ENCODE measurements at places on chromosomes 11 and 22.
A peak's percentile ranks its signal among the peaks of the same experiment; 100 is the strongest.

- no peaks in the 10 kb centered on the region for H3K27me3 ChIP-seq
Measured at GRCh38 chr11:30758012-30758411, 171.9 kb upstream of the MPPED2 start.

DNA sequence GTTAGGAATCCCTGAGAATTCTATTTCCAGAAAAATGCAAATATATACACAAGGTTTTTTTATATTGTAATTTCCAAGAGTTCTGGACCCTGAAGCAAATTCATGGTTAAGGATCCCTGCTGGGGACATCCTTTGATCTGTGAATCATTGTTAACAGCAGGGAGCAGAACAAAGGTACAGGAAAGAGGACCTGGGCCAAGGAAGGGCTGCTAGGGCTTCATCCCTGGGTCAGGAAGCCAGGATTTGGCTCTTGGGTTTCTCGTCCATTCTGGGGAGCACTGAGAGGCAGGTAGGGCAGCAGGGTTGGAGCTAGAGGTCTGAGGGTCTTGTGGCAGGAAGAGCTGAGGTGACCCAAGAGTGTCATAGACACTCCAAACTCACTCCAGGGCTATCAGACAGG is 10.2 kb upstream of the OAF start:
- H3K27ac ChIP-seq: no peak overlapping the region
- no peak for DNase-seq
- H3K36me3 ChIP-seq: no peaks in the 10 kb centered on the region
- H3K4me3 ChIP-seq: no peak overlapping the region
- H3K27me3 ChIP-seq: no peaks in the 10 kb centered on the region

GRCh38 chr11:70378506-70379134 is 19.7 kb upstream of the CTTN start:
- no peaks in the 10 kb centered on the region for H3K27me3 ChIP-seq
- no peak for DNase-seq
- peaks cover 43% of the 10 kb centered on the region for H3K36me3 ChIP-seq
- H3K27ac ChIP-seq: no peak overlapping the region

DNA sequence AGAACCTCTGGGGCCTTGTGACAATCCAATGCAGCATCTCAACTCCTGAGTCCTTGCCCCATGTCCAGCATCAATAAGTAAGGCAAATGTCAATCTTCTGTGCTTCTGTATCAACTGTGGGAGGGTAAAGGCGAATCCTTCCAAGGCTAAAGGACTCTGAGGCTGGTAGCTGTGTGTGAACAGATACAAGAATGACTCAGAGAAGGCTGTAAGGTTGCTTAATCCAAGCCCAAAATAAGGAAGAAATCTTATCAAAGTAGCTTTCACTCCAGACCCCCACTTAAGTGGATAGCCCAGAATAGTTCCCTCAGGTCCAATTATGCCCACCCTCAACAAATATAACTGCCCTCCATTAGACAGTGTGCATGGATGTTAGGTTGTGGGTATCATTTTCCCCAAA is 28.1 kb upstream of the SCGB1A1 start:
- peaks cover 5% of the 10 kb centered on the region for H3K4me1 ChIP-seq
- H3K4me3 ChIP-seq: no peak overlapping the region
- no peaks in the 10 kb centered on the region for H3K36me3 ChIP-seq
- no peak for DNase-seq
- H3K27me3 ChIP-seq: no peaks in the 10 kb centered on the region
- no peak overlapping the region for H3K27ac ChIP-seq

- no peak overlapping the region for H3K4me3 ChIP-seq
- no peaks in the 10 kb centered on the region for H3K36me3 ChIP-seq
- no peak overlapping the region for H3K27ac ChIP-seq
- DNase-seq: peak; percentile 58
- peaks cover under 1% of the 10 kb centered on the region for H3K4me1 ChIP-seq
- H3K27me3 ChIP-seq: no peaks in the 10 kb centered on the region
Measured at GRCh38 chr11:46247659-46248058, 29.8 kb upstream of the CREB3L1 start.

DNA sequence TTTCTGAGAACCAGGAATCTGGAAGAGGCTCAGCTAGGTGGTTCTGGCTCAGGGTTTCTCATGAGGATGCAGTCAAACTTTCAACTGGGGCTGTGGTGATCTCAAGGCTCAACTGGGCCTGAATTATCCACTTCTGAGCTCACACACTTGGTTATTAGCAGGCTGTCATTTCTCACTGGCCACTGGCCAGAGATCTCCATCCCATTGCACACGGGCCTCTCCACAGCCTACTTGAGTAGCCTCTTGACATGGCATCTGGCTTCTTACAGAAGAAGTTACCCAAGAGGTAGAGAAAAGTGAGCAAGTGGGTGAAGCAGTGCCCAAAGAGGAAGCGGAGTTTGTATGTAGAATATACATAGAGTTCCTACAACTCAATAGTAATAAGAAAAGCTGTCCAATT is 16.0 kb downstream of the CALCA start:
- H3K27ac ChIP-seq: no peak overlapping the region
- no peaks in the 10 kb centered on the region for H3K27me3 ChIP-seq
- no peaks in the 10 kb centered on the region for H3K36me3 ChIP-seq

DNA sequence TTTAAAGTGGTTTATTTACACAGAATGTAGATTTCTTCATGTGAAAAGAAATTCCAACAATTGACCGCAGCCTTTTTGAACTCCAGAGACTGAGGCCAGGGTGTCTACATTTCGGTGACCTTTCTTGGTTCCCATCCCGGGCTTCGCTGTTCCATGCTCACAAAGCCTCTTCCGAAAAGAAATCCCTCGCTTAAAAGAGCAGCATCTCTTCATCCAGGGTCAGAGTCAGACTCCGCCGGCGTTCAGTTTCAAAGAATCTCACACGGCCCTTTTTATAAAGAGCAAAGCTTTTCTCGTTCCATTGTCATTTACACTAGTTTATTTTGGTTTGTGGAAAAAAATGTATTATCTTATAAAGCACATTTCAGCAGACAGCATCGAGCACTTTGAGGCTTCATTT is 530.6 kb upstream of the B3GAT1 start:
- no peaks in the 10 kb centered on the region for H3K4me1 ChIP-seq
- no peak overlapping the region for H3K27ac ChIP-seq
- DNase-seq: peak; percentile 26
- H3K27me3 ChIP-seq: no peaks in the 10 kb centered on the region

- peaks cover 8% of the 10 kb centered on the region for H3K4me1 ChIP-seq
- no peaks in the 10 kb centered on the region for H3K36me3 ChIP-seq
- H3K27me3 ChIP-seq: no peaks in the 10 kb centered on the region
- DNase-seq: no peak
- H3K4me3 ChIP-seq: no peak overlapping the region
Measured at GRCh38 chr11:2314136-2314524, 12.3 kb downstream of the TSPAN32 start.

GRCh38 chr11:131748151-131749050 is 378.0 kb downstream of the NTM start:
- DNase-seq: peak; percentile 77
- no peaks in the 10 kb centered on the region for H3K36me3 ChIP-seq
- peaks cover 8% of the 10 kb centered on the region for H3K27me3 ChIP-seq
- H3K27ac ChIP-seq: no peak overlapping the region

- H3K27me3 ChIP-seq: no peaks in the 10 kb centered on the region
- DNase-seq: no peak
- H3K27ac ChIP-seq: no peak overlapping the region
Measured at GRCh38 chr22:37232140-37232998, 11.7 kb downstream of the RAC2 start.

- no peak overlapping the region for H3K27ac ChIP-seq
- no peak overlapping the region for H3K4me3 ChIP-seq
- no peak for DNase-seq
Measured at GRCh38 chr11:70694371-70694770, 296.0 kb downstream of the CTTN start.

DNA sequence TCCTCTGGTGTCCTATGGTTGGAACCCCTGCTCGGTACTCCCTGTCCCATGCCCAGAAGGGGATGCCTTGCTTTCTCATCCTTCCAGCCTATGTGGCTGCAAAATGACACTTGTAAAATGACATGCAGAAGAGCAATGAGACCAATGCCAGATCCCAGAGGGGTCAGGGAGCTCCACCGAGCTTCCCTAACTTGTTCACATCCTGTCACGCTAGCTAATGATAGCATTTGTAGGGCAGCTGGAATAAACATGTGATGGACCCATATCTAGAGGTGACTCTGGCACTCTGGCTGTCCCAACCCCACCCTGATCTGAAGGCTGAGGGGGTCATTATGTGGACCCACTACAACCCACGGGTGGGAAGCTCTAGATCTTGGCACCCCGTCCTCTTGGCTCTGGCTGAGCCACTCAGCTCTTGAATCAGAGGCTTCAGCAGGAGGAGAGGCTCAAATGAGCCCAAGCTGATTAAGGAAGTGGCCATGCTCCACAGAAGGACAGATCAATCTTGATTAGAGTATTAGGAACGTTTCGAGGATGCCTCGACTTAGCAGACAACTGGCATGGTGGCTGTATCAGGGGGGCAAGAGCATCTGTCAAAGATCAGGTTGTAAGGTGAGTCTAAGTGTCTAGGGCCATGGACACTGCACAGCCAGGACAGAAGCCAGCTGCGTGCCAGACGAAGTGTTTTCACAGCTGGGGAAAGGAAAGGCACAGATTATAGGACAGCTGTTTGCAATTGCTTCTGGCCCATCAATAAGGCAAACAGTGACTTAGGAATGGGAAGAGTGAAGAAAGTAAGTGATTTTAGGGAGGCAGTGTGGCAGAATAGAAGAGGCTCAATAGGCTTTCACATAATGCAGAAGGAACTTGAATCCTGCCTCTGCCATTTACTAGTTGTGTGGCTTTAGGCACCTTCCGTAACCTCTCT is 182.8 kb downstream of the KIRREL3 start:
- DNase-seq: peak; percentile 18
- H3K27ac ChIP-seq: no peak overlapping the region
- peaks cover 18% of the 10 kb centered on the region for H3K4me1 ChIP-seq
- no peaks in the 10 kb centered on the region for H3K27me3 ChIP-seq

DNA sequence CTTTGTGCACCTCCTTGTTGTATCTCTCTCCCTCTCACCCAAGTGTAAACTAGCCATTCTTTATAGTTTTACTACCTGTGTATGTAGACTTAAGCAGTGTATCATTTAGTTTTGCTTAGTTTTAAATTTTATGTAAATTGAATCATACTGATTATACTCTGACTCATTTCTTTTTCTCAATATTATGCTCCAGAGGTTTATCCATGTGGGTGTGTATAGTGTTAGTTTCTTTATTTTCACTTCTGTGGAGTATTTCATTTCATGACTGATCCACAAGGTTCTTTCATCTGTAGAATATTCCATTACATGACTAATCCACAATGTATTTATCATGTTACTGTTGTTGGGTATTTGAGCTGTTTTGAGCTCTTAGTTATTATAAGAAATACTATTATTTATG is 62.0 kb downstream of the CCDC34 start:
- no peak for DNase-seq
- H3K27me3 ChIP-seq: no peaks in the 10 kb centered on the region
- H3K27ac ChIP-seq: no peak overlapping the region
- peaks cover 4% of the 10 kb centered on the region for H3K4me1 ChIP-seq
- H3K36me3 ChIP-seq: no peaks in the 10 kb centered on the region

- no peaks in the 10 kb centered on the region for H3K27me3 ChIP-seq
- no peaks in the 10 kb centered on the region for H3K4me1 ChIP-seq
- H3K27ac ChIP-seq: no peak overlapping the region
- no peak overlapping the region for H3K4me3 ChIP-seq
- no peaks in the 10 kb centered on the region for H3K36me3 ChIP-seq
- DNase-seq: no peak
Measured at GRCh38 chr11:104275992-104276391, 112.0 kb upstream of the PDGFD start.

DNA sequence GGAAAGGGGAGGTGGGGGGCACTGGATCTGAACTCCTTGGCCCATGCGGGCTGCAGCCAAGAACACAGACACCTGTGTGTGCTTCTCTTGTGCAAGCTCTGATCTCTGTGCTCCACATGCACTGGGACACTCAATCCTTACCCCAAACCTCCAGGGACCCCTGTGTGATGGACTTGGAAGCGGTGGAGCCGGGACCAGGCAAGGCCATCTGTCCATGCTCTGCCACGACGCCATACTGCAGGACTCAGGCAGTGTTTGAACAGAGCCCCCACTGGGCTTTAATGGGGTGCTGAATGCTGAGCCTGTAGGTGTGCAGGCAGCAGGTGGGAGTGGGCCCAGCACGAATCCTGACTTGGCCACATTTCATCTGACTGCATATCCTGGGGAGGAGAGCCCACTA is 23.4 kb downstream of the PPM1F start:
- DNase-seq: no peak
- no peaks in the 10 kb centered on the region for H3K27me3 ChIP-seq
- peaks cover 62% of the 10 kb centered on the region for H3K36me3 ChIP-seq

DNA sequence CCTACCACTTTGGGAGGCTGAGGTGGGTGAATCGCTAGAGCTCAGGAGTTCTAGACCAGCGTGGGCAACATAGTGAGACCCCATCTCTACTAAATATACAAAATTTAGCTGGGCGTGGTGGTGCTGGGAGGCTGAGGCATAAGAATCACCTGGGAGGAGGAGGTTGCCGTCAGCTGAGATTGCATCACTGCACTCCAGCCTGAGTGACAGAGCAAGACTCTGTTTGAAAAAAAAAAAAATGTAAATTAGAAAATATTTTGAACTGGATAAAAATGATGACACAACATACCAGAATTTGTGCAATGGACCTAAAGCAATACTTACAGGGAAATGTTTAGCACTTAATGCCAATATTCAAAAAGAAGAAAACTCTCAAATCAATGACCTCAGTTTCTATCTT is 46.4 kb downstream of the ATG16L2 start:
- H3K27ac ChIP-seq: no peak overlapping the region
- H3K4me1 ChIP-seq: no peaks in the 10 kb centered on the region
- H3K27me3 ChIP-seq: no peaks in the 10 kb centered on the region
- no peak overlapping the region for H3K4me3 ChIP-seq
- no peaks in the 10 kb centered on the region for H3K36me3 ChIP-seq
- DNase-seq: no peak

GRCh38 chr11:75582506-75582894 is 20.4 kb downstream of the SERPINH1 start:
- H3K4me1 ChIP-seq: peaks cover 6% of the 10 kb centered on the region
- H3K27me3 ChIP-seq: no peaks in the 10 kb centered on the region
- no peak overlapping the region for H3K4me3 ChIP-seq

GRCh38 chr11:117369534-117369933 is 41.9 kb downstream of the CEP164 start:
- H3K27ac ChIP-seq: no peak overlapping the region
- no peaks in the 10 kb centered on the region for H3K4me1 ChIP-seq
- H3K4me3 ChIP-seq: no peak overlapping the region
- peaks cover 33% of the 10 kb centered on the region for H3K36me3 ChIP-seq

GRCh38 chr11:10401256-10401655 is 53.8 kb upstream of the AMPD3 start:
- peaks cover 1% of the 10 kb centered on the region for H3K4me1 ChIP-seq
- no peaks in the 10 kb centered on the region for H3K36me3 ChIP-seq
- H3K27me3 ChIP-seq: no peaks in the 10 kb centered on the region

- H3K27me3 ChIP-seq: no peaks in the 10 kb centered on the region
- no peak for DNase-seq
- H3K4me1 ChIP-seq: no peaks in the 10 kb centered on the region
- H3K36me3 ChIP-seq: no peaks in the 10 kb centered on the region
- no peak overlapping the region for H3K27ac ChIP-seq
Measured at GRCh38 chr11:78985663-78986062, 411.0 kb upstream of the NARS2 start.

Data from lung (tissue), 17 donors.